GM04504 (cell line): ENCODE measurements at places on chromosomes 16 and 17.

DNA sequence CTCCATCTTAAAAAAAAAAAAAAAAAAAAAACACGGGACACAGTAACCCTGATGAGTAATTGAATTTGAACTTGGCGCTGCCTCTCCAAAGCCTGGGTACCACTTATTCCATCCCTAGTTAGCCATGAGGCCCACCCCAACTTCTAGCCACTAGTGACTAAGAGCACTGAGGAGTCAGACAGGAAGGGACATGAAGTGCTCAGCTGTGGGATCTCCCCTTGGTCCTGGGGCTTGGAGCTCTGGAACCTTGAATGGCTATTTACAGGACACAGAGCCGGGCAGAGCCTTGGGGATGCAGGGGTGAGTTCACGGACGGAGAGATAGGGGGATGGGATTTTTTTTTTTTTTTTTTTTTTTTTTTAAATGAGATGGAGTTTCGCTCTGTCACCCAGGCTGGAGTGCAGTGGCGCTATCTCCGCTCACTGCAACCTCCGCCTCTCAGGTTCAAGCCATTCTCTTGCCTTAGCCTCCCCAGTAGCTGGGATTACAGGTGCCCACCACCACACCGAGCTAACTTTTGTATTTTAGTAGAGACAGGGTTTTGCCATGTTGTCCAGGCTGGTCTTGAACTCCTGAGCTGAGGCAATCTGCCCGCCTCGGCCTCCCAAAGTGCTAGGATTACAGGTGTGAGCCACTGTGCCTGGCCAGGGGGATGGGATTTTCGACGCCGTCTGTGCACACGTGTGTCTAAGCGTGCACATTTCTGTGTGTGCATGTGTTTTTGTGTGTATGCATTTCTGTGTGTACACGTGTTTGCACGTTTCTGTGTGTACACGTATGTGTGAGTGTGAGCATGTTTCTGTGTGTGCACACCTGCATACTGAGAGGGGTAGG lies 20.4 kb upstream of the CIBAR2 start:
- no peak for DNase-seq

GRCh38 chr17:70336411-70336810 lies 167.1 kb downstream of the KCNJ2 start:
- DNase-seq = no peak

GRCh38 chr17:28726627-28727491 lies 826 bp upstream of the TLCD1 start:
- peak; percentile 83 for DNase-seq

DNA sequence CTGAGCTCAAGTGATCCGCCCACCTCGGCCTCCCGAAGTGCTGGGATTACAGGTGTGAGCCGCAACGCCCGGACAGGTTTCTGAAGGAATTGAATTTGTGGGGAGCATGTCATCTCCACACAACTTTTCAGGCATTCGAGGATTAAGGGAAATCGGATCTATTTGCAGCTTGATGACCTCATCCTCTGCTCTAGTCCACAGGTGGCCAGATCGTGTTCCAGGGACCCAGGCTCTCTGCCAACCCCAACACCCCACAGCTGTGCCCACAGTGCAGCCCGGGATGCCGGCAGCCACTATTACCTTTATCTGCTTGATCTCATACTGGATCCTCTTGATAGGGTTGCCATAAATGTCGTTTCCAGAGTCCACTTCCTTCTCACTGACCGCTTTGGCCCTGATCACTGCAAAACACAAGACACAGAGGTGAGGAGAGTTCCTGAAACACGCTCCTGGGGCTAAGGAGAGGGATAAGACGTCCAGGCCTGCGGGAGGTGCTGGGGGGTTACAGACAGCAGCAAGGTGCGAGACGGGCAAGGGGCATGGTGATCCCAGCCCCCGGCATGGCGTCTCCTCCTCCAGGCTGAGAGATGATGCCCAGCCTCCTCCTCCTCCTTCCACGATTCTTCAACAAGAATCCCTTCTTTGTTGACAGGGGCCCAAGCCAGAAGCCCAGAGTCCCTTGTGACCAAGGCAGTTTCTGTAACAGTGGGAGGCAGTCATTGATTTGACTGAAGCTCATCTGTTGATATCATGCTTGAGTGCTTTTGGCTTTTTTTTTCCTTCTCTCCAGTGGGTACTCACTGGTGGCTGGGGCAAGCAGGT lies 29.3 kb downstream of the CEP295NL start:
- DNase-seq = no peak

DNA sequence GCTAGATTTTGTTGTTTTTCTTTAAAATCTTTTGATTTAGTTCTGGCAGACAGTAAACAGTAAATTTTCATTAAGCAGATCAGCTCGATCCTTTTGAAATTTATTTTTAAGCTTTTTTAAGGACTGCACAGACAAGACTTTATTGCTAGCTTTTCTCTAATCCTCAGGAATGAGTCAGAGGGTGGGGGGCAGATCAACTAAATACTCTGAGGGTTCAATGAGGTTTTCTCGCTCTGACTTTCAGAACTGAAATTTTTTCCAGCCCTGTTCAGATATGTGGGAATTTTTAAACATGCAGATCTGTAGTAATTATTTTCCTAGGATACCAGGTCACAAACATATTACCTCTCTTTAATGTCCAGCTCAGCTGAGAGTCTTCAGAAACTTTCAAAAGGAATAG lies 977.2 kb downstream of the CDH11 start:
- no peak for DNase-seq

DNA sequence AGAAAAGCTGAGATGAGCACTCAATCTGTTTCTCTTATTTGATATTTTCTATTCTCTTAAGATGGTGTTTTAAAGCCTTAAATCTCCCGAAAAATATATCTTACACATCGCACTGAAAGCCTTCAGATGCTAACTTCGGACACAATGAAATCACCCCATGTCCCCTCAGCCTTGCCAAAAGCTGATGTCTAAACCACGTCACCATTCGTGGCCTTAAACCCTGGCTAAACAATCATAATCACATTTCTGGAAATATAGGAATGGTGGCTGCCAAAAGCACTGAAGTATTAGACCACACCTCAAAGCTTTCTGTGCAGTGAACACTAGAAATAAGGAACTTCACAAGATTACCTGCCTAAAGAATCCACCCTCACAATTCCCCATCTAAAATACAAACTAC lies 402.7 kb downstream of the SOX9 start:
- no peak for DNase-seq

- DNase-seq = no peak
These were observed 344.5 kb upstream of the EEF2KMT start for GRCh38 chr16:5442054-5442453.

DNA sequence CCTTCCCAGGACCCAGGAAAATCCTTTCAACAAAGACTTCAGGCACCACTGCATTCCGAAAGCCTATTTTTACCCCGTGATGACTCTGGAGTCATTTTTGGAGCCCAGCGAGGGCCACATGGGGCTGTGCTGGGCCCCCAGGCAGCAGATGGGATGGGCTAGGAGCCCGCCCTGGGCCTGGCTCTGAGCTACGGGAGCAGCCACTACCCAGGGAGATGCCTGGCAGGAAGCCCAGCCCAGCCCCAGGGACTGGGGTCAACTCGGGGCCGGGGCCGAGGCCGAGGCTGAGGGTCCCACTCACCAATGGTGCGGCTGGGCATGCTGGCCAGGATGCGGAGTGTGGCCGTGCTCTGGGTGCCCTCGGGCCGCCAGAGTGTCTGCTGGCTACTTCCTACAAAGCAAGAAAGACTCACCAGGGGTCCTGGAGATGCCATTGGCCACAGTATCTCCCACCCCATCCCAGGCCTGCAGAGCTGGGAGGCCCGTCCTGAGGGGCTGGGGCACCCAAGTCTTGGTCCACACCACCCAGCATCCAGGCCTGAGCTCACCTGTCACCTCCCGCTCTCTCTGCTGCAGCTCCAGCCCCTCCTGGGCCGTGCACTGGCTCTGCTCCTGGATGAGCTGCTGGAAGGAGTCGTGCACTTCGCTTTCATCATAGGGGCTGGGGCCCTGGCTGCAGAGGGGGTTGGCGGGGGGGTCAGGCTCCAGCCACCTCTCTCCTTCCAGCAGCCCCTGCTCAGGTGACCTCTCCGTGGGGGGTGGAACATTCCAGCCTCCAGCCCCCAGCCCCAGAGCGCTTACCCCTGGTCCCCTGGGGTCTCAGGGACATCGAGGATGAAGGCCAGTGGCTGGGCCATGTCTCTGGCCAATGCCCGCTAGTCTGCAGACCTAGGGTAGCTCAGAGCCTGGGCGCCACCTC lies 2.3 kb downstream of the TMC6 start:
- DNase-seq = no peak

DNA sequence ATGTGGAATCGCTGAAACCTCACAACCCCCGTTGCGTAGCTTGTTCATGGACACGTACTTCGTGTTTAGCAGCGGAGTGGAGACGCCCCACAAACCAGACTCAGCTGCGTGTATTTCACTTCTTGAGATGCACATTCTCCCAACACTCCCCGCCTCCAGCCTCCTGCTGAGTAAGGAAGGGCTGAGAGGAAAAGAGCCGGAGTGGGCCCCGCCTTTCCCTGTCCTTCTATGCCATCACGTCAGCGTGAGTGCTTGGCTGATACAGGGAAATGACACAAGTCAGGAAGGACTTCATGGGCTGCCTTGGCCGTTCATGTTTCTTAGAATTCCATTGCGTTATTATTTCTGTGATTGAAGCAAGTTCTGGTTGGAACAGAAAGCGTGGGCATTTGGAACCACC lies 68.6 kb upstream of the CBX4 start:
- peak; percentile 22 for DNase-seq

GRCh38 chr17:82577300-82577699 lies 57.8 kb downstream of the FOXK2 start:
- DNase-seq = no peak

GRCh38 chr16:61146429-61146828 lies 889.8 kb downstream of the CDH8 start:
- DNase-seq = no peak

DNA sequence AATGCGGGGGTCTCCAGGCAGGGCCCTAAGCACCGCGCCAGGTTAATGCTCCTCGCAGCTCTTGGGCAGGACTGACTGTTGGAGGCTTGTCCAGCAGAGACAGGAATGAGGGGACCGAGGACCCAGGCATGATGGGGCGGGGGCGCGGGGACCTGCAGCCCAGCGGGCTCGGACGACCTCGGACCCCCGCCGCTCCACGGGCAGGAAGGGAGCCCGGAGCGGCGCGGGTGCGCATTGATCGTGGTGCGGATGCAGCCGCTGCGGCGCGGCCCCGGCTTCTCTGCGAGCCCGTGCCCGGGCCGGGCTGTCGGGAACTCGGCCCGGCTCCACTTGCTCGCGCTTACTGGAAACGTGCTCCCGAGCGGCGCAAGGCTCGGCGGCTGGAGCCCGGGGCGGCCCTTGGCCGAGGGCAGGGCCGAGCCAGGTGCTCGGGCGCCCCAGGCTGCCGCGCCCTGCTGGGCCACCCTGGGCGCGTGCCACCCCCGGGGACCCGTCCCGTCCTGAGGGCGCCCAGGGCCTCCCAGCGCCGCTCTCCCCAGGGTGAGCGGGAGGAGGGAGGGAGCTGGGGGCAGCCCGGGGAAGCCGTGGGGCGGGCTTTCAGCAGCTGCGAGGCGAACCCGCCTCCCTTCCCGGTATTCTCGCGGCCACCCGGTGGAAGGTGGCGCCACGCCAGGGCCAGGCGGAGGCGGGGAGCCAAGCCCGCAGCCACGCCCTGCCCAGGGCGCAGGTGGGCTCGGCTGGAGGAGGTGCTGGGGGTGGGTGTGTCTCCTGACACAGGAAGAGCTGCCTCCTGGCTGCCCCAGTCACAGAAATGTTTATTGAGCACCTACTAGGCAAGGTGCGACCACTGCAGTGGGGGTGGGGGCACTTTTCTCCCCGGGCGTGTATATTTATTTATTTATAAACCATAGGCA lies 45.9 kb downstream of the SOCS3 start:
- DNase-seq = no peak

GRCh38 chr16:85139881-85140339 lies 27.6 kb upstream of the CIBAR2 start:
- DNase-seq = no peak

DNA sequence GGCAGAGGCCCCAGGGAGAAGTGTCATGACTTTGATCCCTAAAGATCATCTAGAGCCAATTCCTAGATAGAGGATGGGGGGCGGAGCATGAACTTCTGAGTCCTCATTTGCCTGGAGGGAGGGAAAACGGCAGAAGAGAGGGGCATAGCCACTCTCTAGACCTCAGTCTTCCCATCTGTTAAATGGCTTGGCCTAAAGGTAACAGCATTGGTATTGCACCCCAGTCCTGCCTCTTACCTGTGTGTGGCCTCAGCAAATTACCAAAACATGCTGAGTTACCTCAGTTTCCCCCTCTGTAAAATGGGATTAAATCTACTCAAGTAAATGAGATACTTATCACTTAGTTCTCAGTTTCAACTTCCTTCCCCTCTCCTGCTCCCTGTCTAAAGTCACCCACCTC lies 47.5 kb downstream of the CNGB1 start:
- no peak for DNase-seq

- no peak for DNase-seq
These were observed 89.1 kb downstream of the CDH13 start for GRCh38 chr16:82715833-82716232.

GRCh38 chr17:71455219-71455618 lies 665.6 kb upstream of the SOX9 start:
- no peak for DNase-seq

GRCh38 chr17:42918902-42919521 lies 18.4 kb downstream of the G6PC1 start:
- DNase-seq = no peak

- peak; percentile 40 for DNase-seq
These were observed 7.1 kb upstream of the ORAI3 start for GRCh38 chr16:30941600-30942425.

GRCh38 chr17:44318077-44318892 lies 6.3 kb downstream of the SLC25A39 start:
- DNase-seq = no peak

- peak; percentile 66 for DNase-seq
These were observed 18.2 kb downstream of the GNGT2 start for GRCh38 chr17:49191917-49192741.

DNA sequence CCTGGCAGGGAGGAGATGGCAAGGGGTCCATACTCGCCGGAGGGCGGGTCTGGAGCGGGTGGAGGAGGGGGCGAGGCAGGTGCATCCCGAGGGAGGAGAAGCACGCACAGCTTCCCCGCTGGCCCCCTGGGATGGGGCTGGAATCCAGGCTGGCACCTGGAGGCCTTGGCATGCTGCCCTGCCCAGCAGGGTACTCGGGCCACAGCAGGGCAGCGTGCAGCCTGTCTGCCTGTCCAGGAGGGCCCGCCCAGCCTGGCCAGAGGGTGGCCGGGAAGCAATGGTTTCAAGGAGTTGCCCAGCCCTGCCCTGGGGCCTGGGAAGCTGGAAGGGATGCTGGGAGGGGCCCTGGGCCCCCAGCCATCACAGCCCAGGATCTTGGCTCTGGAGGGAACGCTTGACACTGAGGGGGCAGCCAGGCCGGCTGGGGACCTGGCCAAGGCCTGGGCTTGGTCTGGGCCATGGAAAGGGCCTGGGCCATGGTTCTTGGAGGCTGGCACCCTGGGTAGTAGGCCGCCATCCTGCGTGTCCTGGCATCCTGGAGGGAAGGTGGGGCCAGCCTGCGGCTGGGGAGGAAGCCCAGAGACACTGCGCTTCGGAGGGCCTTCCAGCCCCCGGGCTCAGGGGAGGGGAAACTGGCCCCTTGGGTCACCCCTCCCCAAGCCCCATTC lies 1.1 kb downstream of the GLIS2 start:
- no peak for DNase-seq
